ENCODE measurements at places on chromosomes 7 and 10.
A peak's percentile ranks its signal among the peaks of the same experiment; 100 is the strongest.

GRCh38 chr7:36025190-36025589 lies 127.9 kb upstream of the EEPD1 start:
- H3K27me3 ChIP-seq, result no peaks in the 10 kb centered on the region
- no peaks in the 10 kb centered on the region for H3K4me1 ChIP-seq
- no peak overlapping the region for H3K4me3 ChIP-seq

GRCh38 chr10:15739254-15739970 lies 19.7 kb upstream of the ITGA8 start:
- H3K4me3 ChIP-seq, result no peak overlapping the region
- no peak for DNase-seq
- H3K36me3 ChIP-seq, result no peaks in the 10 kb centered on the region
- no peaks in the 10 kb centered on the region for H3K27me3 ChIP-seq
- H3K4me1 ChIP-seq, result no peaks in the 10 kb centered on the region
- H3K27ac ChIP-seq, result no peak overlapping the region

DNA sequence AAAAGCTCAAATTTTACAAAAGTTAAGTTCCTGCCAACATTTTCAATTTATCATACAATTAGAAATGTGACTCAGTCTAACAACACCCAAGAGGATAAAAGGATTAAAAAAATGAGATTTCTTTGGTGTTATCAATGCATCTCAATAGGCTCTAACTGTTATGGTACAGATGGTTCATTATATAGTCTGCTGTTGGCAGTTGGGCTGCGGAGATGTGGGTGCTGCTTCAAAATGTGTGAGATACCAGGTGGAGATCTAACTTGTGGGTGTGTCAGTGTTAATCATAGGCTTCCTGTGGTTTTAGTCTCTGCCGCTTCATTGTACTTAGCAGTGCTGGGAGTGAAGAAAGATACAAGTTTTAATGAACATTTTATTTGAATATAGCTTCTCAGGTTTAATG lies 231.2 kb downstream of the EXOC4 start:
- no peaks in the 10 kb centered on the region for H3K36me3 ChIP-seq
- no peak overlapping the region for H3K4me3 ChIP-seq
- H3K4me1 ChIP-seq, result no peaks in the 10 kb centered on the region
- DNase-seq, result no peak
- no peaks in the 10 kb centered on the region for H3K27me3 ChIP-seq

- no peak for DNase-seq
- no peaks in the 10 kb centered on the region for H3K27me3 ChIP-seq
- H3K4me3 ChIP-seq, result no peak overlapping the region
- no peak overlapping the region for H3K27ac ChIP-seq
Measured at GRCh38 chr10:19947656-19948055, 131.4 kb downstream of the PLXDC2 start.

DNA sequence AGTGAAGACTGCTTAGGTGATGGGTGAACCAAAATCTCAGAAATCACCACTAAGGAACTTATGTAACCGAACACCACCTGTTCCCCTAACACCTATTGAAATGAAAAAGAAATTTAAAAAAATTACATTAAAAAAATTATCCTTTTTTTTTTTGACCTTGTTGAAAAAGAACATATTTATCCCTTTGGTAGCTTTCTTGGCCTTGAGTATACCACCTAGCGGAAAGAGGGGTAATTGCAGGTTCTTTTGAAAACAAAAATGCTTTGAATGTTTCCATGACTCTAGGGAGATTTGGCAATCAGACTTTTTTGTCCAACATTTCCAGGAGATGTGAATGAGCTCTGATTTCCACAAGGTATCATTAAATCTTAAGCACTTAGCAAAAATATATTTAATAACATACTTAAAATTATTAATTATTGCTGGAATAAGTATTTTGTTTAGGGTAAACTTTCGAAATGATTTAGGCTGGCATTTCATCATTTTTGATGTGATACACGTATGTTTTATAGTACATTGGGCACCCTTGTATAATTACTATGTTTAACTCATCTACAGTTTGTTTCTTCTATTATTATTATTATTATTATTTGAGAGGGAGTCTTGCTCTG lies 47.0 kb upstream of the ELMO1 start:
- no peaks in the 10 kb centered on the region for H3K27me3 ChIP-seq
- no peaks in the 10 kb centered on the region for H3K4me1 ChIP-seq
- H3K27ac ChIP-seq, result no peak overlapping the region

DNA sequence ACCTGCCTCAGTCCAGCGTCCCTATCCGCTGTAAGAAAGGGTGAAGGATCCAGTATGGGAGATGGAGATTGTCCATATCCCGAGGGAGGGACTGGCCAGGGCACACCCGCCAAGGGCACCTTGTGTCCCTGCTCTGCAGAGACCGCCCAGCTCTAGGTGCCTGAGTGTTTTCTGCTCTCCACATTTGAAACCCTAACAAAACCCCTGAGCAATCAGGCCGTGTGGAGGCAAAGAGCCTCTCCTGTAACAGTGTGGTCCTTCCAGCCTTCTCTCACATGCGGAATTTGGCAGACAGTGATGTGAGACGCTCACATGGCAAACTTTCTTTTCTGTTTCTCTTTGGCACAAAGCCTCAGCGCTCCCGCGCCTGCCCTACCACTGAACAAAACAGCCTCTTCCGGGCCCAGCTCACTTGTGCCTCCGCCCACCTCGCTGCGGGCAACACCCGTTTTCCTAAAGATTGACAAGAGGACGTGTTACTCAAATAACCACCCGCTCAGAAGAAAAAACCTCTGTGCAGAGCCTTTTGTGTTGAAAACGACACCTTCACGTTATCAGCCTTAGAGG lies 514.8 kb downstream of the DNAJB6 start:
- peaks cover 10% of the 10 kb centered on the region for H3K4me1 ChIP-seq
- H3K36me3 ChIP-seq, result no peaks in the 10 kb centered on the region
- H3K4me3 ChIP-seq, result peak overlapping the region; percentile 55
- DNase-seq, result no peak

GRCh38 chr10:88062385-88062784 lies 199.0 kb downstream of the PTEN start:
- no peak overlapping the region for H3K4me3 ChIP-seq
- no peaks in the 10 kb centered on the region for H3K36me3 ChIP-seq
- no peaks in the 10 kb centered on the region for H3K27me3 ChIP-seq
- H3K27ac ChIP-seq, result no peak overlapping the region
- no peak for DNase-seq
- H3K4me1 ChIP-seq, result peaks cover 26% of the 10 kb centered on the region

- DNase-seq, result no peak
- no peak overlapping the region for H3K4me3 ChIP-seq
- H3K4me1 ChIP-seq, result peaks cover under 1% of the 10 kb centered on the region
- H3K36me3 ChIP-seq, result peaks cover 4% of the 10 kb centered on the region
- H3K27me3 ChIP-seq, result no peaks in the 10 kb centered on the region
Measured at GRCh38 chr10:124394583-124394982, 24.1 kb downstream of the OAT start.

- no peaks in the 10 kb centered on the region for H3K27me3 ChIP-seq
- H3K4me3 ChIP-seq, result no peak overlapping the region
- DNase-seq, result no peak
Measured at GRCh38 chr10:120578890-120579289, 121.9 kb downstream of the PLPP4 start.

DNA sequence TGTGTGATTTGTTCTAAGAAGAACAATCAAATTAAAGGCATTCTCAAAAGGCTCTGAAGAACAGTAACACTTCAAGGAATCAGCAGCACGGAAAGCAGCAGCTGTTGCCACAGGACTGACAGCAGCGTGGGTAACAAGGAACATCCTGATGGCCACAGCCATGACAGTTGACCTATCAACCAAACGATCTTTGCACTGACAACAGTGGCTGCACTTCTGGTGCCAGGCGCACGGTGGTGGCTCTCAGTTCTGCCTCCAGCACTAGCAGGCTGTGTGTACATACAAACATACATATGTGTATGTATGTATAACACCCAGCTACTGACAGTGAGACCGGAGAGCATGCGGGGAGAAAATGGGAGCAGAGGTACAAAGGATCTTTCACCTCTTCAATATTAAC lies 114.1 kb downstream of the ZFAND4 start:
- no peaks in the 10 kb centered on the region for H3K27me3 ChIP-seq
- no peak overlapping the region for H3K27ac ChIP-seq
- H3K36me3 ChIP-seq, result no peaks in the 10 kb centered on the region
- no peak for DNase-seq
- H3K4me1 ChIP-seq, result peaks cover 11% of the 10 kb centered on the region

DNA sequence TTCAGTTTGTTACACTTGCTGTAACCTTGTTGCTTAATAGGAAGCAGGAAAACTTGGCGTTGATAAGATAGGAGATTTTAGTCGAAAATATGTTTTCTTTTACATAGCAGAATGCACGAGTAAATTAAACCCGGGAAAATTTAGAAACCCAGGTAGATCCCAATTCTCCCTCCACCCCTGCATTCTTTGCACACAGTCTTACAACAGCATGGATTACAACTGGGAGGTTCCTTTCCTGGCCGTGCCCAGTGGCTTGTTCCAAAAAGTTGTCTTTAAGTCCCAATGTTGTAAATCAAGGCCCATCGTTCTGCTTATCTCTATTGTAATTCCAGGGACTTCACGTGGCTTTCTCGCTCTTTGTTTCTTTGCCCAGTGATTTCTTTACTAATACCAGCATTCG lies 1.1 kb upstream of the DPY19L1 start:
- peak overlapping the region; percentile 70 for H3K4me3 ChIP-seq
- peak overlapping the region; percentile 67 for H3K27ac ChIP-seq
- no peak for DNase-seq
- peaks cover 12% of the 10 kb centered on the region for H3K4me1 ChIP-seq

GRCh38 chr10:74022926-74023629 lies 25.2 kb downstream of the VCL start:
- no peaks in the 10 kb centered on the region for H3K4me1 ChIP-seq
- H3K4me3 ChIP-seq, result no peak overlapping the region
- H3K27me3 ChIP-seq, result no peaks in the 10 kb centered on the region
- no peak for DNase-seq
- H3K27ac ChIP-seq, result no peak overlapping the region
- peaks cover 4% of the 10 kb centered on the region for H3K36me3 ChIP-seq

- no peak overlapping the region for H3K4me3 ChIP-seq
- no peaks in the 10 kb centered on the region for H3K4me1 ChIP-seq
- H3K27ac ChIP-seq, result no peak overlapping the region
- no peak for DNase-seq
- no peaks in the 10 kb centered on the region for H3K27me3 ChIP-seq
Measured at GRCh38 chr7:70619659-70620058, 512.3 kb upstream of the GALNT17 start.

Data from effector memory CD4-positive, alpha-beta T cell (primary cell).